ENCODE measurements at places on chromosomes 12 and 14.

DNA sequence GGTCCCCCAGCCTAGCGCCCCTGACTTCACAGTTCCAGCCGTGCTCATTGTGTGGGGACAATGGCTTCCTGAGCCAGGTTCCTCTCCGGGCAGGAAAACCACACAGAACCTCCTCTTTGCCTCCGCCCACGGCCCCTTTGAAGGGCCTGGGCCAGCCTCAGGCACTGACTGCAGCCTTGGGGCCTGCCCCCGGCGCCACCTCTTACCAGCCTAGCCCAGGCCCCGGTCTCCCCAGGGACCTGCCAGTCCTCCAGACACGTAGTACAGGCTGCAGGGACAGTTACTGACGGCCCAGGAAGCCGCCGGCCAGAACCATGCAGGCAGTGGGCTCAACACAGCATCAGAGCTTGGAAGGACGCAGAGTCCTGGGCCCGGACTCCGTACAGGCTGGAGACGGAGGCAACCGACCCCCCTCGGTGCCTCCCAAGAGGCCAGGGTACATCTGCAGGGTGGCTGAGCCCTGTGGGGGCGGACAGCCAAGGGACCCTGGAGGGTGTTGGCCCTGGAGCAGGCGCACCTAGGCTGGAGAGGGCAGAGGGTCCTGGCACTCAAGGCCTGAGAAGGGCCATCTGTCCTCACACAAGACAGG, 20.9 kb upstream of the NUDT14 start:
- DNase-seq, result no peak

GRCh38 chr14:41298328-41298690, 308.4 kb upstream of the LRFN5 start:
- DNase-seq, result no peak

DNA sequence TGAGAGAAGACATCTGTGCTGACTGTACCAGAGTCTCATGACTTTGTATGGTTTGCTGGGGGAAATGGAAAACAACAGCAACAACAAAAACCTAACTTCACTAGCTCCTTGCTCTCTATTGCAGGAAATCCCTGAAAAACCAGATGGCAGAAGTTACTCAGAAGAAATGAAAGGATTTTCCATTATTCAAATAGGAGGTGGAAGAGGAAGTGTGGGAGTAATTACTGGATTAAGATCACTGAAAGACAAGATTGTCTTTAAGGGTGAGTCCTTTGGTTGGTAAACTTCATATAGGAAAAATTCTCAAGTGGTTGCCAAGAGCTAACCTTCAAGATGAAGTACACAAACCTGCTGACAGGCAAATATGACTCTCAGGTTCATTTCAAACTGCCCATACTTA, 391.9 kb upstream of the ATP2B1 start:
- peak; percentile 26 for DNase-seq

DNA sequence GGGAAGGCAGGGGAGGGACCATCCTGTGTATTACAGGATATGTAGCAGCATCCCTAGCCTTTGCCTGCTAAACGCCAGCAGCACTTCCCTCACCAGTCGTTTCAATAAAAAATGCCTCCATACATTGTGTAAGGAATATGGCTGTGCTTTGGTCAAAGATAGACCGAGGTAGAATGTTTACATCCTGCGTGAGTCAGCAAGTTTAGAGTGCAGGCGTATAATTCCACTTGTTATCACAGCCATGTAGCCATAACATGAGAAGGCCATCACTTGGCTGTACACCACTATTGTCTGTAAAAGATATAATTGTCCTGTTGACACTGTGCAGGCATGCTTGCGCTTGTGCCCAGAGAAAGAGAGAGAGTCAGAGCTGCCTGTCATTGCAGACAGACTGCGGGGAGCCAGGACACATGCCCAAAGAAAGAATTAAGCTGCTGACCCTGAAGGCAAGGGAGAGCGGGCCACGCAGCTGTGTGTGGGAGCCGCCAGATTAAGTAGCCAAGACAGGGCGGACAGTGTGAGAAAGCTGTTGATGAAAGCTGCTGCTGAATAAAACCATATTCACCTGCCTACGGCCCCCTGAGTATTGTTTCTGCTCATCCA, 68.4 kb downstream of the CRACR2A start:
- no peak for DNase-seq

- no peak for DNase-seq
Measured at GRCh38 chr14:50926851-50927386, 17.4 kb downstream of the PYGL start.

GRCh38 chr14:37864861-37865718, 269.7 kb downstream of the TTC6 start:
- peak; percentile 64 for DNase-seq

- DNase-seq, result peak; percentile 68
Measured at GRCh38 chr12:97552410-97553121, 90.0 kb downstream of the RMST start.

GRCh38 chr14:70821584-70822529, 12.5 kb upstream of the MAP3K9 start:
- DNase-seq, result no peak

- DNase-seq, result no peak
Measured at GRCh38 chr14:23610090-23610814, 25.9 kb upstream of the DHRS2 start.

DNA sequence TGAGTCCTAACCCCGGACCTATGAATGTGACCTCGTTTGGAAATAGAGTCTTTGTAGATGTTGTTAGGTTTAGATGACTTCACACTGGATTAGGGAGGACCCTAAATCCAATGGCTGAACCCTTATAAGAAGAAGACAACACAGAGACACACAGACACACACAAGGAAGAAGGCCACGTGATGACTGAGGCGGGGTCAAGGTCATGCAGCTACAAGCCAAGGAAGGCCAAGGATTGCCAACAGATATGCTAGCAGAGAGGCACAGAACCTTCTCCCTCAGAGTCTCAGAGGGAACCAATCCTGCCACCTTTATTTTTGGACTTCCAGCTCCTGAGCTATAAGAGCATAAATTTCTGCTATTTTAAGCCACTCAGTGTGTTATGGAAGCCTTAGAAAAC, 31.8 kb downstream of the LTBP2 start:
- DNase-seq, result no peak

- DNase-seq, result no peak
Measured at GRCh38 chr12:67649261-67649569, 670 bp downstream of the DYRK2 start.

DNA sequence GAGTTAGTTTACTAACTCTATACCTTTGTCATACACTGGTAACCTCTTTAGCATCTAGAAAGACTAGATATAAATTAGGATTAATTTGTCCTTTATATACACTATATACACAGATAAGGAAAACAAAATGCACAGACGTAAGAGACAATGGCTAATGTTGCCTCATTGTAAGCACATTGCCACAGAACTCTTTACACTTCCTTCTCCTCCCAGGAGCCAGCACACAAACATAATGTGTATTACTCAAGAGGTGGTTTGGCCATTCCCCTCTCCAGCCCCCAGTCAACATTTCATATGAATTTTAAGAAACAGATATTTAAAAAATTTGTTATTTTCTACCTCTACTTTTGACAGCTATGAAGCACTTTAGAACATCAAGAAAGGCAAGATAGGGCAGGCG, 131.4 kb upstream of the OR4E1 start:
- no peak for DNase-seq

DNA sequence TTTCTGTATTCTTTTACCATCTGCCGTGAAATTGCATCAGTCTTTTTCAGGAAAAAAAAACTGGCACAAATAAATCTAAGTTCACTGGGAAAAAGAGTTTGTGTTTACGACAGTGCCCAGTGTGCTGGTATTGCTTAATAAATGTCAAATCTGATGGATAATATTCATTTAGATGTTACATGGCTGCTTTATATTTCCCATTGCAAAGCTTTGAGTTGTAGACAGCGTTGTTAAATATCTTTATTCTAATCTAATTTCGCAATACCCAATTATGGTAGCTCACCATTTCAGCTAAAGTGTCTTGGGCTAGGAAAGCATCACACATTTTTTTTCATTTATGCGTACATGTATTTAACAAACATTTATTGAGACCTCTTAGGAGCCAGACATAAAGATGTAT, 1994.5 kb upstream of the FLRT2 start:
- no peak for DNase-seq

- DNase-seq, result no peak
Measured at GRCh38 chr12:57838594-57839302, 7.8 kb downstream of the CTDSP2 start.

GRCh38 chr14:103030741-103031565, 26.4 kb downstream of the CDC42BPB start:
- no peak for DNase-seq

GRCh38 chr12:106892075-106892474, 63.6 kb upstream of the TMEM263 start:
- DNase-seq, result peak; percentile 62

DNA sequence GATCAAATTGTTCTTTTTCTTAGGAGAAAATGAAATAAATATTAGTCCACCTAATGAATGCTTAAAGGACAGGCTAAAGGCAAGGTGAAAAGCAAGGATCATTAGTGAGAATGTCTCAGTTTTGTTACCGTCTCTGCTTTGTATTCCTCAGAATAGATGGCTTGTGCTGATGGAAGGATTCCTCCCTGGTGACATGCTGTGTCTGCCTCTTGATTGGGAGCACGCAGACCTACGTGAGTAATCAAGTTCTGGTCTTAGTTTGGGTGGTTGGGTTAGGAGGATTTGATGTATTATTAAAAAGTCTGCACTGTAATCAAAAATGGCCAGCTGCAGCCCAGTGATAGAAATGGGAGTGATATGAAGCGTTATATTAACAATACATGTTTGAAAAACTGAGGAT, 78.8 kb upstream of the RTL1 start:
- DNase-seq, result no peak

DNA sequence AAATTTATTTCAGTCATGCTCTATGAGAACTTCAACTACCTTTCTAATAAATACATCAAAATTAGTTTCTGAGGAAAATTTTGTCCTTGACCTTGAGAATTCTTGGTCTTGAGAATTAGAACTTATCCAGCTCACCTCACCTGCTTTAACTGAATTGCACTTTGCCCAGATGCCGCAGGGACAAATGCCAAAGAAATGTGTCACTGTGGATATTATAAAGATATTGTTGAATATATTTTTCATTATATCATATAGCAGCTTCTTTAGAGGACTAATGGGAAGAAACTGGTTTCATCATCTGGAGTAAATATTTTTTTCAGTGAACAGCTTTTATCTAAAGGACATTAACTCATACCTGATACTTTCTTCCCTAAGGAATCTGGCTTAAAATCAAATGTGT, 54.1 kb downstream of the LRP6 start:
- peak; percentile 18 for DNase-seq

GRCh38 chr14:101476916-101477553, 84.3 kb upstream of the DIO3 start:
- peak; percentile 47 for DNase-seq

DNA sequence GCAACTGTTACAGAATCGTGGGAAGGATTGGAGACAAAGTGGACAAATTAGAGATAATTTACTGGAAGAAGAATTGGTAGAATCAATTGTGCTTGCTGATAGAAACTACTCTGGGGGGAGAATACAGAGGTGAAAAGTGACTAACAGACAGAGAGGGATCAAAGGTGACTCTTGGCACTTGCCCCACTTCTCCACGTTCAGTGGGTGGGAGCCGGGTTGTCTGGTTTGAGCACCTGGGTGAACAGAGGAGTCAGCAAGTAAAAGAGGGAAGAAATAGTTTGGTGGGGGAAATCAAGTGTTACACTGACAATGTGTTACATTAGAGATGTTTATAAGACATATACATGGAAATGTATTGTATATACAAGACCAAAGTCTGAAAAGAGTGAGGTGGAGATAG, 69.1 kb downstream of the PPP2R5E start:
- DNase-seq, result no peak

- DNase-seq, result no peak
Measured at GRCh38 chr12:16076970-16077522, 165.9 kb downstream of the DERA start.

GRCh38 chr12:1810201-1810930, 10.0 kb upstream of the LRTM2 start:
- no peak for DNase-seq

- DNase-seq, result peak; percentile 67
Measured at GRCh38 chr12:98369581-98369980, 145.8 kb upstream of the TMPO start.

GRCh38 chr14:99612071-99612737, 8.2 kb upstream of the CCDC85C start:
- peak; percentile 95 for DNase-seq

- no peak for DNase-seq
Measured at GRCh38 chr14:55704654-55705053, 124.6 kb downstream of the KTN1 start.

DNA sequence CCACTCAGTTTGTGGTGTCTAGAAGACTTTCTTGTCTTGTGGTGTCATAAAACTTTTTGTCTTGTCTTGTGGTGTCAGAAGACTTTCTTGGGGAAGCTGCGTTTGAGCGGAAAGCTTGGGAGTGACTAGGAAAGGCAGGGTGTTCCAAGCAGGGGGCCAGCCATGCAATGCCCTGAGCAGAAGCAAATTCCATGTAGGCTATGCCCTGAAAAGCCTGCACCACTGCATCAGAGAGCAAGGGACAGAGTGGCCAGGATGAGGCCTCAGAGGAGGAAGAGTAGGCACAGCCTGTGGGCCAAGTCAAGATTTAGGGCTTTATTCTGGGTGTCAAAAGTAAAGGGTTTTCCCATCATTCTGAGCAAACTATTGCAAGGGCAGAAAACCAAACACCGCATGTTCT, 14.5 kb downstream of the KRT8 start:
- DNase-seq, result no peak

GRCh38 chr12:50514526-50515276, 9.9 kb downstream of the DIP2B start:
- no peak for DNase-seq
